Activated T-cell treated with anti-CD3 and anti-CD28 coated beads, Interleukin-2, amount 50 U/mL, for 72 hours (primary cell): ENCODE measurements at places on chromosomes 12 and 14.
A peak's percentile ranks its signal among the peaks of the same experiment; 100 is the strongest.

DNA sequence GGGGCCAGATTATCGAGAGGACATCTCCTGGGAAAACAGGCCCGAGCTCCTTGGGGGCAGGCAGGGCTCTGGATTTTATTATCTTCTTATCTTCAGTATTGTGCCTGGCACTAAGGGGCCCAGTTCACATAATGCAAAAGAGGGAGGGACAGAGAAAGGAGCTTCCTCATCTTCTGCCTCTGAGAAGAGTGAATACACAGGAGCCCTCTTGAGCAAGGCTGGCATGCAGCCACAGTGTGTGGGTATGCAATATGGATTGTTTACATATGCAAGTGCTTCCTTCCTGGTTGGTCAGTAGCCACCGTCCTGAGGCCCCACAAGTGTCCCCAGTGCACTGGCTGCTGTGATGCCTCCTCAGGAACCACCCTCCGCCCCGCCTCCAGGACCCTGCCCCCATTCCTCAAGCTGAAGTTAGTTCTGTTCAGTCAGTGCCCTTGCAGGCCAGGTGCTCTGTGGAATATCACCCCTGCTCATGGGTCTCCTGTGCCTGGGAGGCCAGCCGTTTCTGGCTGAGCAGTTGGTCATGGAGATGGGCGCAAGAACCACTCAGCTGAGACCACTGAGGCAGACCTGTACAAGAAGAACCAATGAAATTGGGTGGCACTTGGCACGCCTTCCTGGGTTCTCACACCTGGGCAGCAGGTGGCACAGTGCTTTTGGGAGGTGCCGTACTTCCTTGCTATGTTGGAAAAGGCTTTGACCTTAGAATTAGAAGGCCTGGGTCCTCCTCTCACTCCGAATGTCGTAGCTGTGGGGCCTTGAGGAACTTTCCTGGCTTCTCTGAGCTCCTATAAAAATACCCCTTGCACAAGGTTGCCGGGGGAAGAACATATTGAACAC lies 35.1 kb upstream of the ACTN1 start:
- DNase-seq: no peak

- DNase-seq: peak; percentile 59
Observed at GRCh38 chr12:107352347-107353081, 259.2 kb upstream of the CRY1 start.

DNA sequence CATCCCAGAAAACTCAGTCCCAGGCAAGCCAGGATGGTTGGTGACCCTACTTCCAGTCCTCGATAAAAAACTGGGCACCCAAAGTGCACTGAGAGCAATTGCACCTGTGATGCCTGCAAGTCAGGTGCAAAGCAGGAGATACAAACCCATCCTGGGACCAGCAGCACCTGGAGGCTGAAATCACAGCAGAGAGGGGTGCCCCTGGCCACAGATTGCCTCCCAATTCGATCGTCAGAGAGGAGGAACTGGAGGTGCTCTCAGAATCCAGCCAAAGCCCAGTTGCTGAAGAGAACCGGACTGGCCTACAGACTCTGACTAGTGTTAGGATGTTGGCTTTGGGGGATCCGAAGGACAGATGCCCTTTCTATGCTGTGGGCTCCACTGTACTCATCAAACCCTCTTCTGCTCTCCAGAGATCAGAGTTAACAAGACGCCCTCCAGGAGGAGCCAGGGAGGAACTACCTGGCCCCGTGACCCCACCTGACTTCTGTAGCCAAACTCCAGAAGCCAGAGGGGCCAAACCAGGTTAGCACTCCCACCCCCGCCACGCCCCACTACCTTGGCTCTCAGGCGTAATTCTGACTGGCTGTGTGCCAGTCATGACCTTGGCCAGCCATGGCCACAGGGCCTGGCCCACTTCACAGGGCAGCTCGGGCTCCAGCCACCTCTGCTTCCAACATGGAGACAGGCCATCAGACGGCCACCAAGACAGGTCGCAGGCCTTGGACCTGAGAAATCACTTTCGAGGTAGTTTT lies 284.5 kb upstream of the RTL1 start:
- no peak for DNase-seq

DNA sequence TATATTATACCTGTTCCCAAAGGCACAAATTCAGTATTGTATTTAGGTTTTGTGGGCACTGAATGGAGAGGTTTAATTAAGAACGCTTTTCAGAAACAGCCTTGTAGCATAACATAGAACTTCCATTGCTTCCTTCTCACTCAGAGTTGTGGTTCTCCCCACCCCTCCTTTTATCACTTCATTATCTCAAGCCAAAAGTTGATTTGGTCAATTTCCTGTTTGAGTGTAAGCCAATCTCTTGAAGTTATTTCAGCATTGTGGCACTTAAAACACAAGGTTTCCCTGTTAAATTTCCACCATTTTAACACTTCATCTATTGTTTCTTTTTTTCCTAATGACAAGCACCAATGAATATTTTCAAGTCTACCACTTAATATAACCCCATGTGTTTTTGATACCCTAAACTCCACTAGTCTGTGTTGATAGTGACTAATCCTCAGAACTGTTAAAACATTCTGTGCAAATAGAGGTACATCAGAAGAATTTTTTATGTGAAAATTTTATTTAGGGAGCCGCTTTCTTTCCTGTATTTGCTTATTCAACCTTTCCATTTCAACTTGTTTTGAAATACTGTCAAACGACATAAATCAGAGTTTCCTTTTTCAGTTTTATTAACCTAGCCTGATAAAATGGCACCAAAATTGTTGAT lies 340.1 kb downstream of the BCAT1 start:
- DNase-seq: no peak

- DNase-seq: no peak
Observed at GRCh38 chr12:73308747-73309146, 1036.6 kb downstream of the TRHDE start.

DNA sequence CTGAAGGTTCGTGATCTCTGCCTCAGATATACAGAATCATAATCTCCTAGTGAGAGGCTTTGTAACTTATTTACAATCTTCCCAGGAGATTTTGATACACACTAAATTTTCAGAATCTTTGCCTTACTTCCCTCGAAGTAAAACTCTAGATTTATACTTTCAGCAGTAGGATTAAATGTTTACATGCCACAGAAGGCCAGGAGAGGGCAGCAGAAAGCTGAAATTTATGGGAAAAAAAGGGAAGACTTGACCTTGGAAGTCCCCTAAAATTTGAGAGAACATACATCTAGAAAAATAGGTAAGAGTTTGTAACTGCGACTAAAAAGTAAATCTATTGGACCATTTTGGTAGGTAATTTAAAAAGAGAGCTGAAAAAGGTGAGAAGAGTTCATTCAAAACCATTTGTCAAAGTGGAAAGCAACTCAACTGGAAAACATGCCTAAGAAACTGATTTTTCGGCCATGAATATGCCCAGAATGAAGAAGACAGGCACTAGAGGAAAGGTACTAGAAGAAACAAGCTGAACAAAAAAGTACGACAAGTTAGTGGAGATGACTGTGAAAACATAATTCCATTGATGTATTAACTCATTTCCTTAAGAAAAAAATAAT lies 242.0 kb upstream of the MDGA2 start:
- DNase-seq: no peak

DNA sequence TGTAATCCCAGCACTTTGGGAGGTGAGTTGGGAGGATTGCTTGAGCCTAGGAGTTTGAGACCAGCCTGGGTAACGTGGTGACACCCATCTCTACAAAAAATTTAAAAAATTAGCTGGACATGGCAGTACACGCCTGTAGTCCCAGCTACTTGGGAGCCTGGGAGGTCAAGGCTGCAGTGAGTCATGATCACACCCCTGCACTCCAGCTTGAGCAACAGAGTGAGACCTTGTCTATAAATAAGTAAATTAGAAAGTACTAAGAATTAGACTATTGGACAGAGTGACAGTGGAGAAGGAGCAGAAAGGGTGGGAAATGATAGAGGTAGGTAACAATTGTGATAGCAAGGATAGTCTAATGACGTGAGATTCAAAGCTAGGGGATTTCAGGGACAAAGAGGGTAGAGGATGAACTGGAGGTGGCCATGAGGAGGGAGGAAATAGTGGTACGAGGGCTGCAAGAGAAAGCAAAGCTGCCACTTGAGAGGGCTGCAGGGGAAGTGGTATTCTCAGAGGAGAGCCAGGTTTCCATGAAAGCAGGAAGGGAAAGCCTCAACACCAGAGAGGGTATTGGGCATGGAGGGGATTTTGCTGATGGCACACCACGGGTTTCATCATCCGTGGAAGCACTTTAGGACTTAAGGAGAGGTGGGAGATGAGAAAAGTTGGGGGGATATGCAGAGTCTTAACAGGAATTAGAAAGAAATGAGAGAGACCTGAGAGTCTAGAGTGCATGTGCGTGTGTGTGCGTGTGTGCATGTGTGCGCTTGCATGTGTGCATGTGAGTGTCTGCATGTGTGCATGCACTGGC lies 85.6 kb downstream of the SYNE2 start:
- peak; percentile 9 for DNase-seq

GRCh38 chr12:90026516-90026915 lies 317.9 kb upstream of the ATP2B1 start:
- no peak for DNase-seq

- no peak for DNase-seq
Observed at GRCh38 chr12:9344541-9344940, 136.3 kb upstream of the PZP start.

- no peak for DNase-seq
Observed at GRCh38 chr14:95180966-95181741, 23.8 kb upstream of the DICER1 start.

- no peak for DNase-seq
Observed at GRCh38 chr12:86729739-86730138, 473.5 kb upstream of the MGAT4C start.

GRCh38 chr12:38392554-38393144 lies 76.1 kb downstream of the ALG10B start:
- DNase-seq: no peak

DNA sequence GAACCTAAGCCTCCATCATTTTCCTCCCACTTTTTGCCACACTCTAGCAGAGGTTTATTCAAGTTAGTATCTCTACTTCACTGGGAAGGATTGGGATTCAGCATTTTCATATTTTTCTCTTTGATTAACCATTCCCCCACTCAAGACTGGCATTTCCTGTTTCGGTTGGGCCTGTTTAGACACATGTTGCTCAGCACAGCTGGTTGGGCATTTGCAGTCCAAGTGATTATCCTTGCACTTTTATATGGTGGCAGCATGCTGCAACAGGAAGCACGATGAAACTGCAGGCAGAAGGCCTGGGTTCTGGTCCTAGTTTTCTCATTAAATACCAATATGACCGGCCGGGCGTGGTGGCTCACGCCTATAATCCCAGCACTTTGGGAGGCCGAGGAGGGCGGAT lies 182.9 kb upstream of the GRIN2B start:
- DNase-seq: no peak

GRCh38 chr12:69985656-69986055 lies 160.6 kb downstream of the MYRFL start:
- DNase-seq: no peak

DNA sequence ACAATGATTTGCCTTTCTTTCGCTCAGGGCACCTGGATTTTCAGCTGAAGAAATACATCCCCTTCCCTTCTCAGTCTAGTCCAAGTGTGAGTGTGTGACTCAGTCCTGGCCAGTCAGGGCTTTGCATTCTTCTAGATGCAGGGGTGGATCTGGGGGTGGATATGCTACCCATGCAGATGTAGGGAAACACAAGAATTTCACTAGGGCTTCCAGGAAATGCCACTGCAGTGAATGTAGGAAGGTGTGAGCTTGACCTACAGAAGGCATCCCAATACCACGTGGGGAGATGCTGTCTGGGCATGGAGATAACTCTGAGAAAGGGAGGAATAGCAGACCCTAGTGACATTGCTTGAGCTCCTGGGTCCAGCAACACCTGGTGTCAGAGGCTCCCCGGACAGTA lies 404.2 kb downstream of the GLT1D1 start:
- no peak for DNase-seq
